ENCODE measurements at places on chromosomes 3 and 15. TPM values are rescaled to one million over a fixed set of nuclear protein-coding genes. Genes with fewer than 3 reads are reported as not detected.

Gene GRIP2
- 1.2 TPM for total RNA-seq

Gene TGM5
- total RNA-seq, result not detected

Gene PTX3
- total RNA-seq, result 10.4 TPM

Gene EXD1
- not detected for total RNA-seq

Gene KBTBD13
- total RNA-seq, result not detected

Measured in tibial nerve (tissue), 4 donors.